ENCODE measurements at places on chromosomes 13 and 19.

DNA sequence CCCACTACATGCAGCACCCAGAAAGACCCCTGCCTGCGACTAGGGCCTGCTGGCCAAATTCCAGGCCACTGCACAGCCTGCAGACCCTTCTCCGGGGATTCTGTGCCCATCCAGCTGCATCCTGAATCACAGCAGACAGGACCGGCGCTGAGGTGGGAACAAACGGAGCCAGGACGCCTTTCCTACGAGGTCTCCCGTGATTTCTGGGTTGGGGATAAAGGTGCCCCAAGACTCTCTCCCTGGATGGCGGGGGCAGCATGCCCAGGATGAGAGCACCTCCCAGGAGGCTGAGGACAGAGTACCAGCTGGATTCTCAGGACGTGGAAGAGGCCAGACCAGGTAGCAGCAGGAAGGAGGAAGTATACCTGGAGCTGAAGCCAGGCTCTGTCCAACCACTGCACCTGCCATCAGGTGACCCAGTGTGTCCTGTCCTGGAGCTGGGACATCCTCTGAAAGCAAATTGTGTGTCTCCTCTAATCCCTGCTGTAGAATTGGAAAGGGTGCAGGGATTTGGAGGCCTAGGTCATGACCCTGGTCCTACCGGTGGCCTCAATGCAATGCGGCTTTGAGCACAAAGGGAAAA, 3.4 kb upstream of the FUT5 start:
- no peak for DNase-seq

DNA sequence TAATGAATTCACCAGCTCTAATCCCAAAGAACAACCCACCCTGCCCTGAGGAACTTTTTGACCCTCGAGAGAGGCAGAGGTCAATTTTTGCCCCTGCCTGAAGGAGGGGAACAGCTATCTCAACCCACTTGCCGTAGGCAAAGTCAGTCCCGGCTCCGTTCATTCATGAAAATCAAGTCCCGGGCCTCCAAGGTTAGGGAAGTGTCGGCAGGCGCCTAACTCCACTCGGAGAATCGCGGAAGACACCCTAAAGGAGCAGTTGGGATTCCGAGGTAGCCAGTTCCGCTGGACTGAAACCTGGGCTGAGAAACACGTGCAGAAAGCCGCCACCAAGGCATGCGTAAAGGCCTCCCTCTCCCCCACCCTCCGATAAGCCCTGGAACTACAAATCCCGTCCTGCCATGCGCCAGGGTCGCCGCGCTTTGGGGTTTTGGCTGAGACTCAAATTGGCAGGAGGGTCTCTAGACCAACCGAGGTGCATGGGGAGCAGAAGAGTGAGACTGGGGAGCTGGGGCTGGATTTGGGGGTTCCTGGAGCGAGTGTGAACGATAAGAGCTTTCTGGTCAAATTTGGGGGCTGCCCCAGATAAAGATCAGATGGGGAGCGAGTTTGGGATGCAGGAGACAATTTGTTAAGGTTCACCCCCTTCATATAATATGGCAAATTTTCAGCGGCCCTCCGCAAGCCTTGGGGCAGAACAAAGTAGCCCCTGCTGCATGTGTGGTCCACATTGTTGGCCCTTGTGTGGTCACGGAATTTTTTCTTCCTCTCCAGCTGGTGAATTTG, at the start of gene TNPO2:
TSS of gene TNPO2 (minus strand) at position 292 of the 786 bp plus-strand sequence. CDS start 2,955 bp downstream, outside the sequence.
- peak; percentile 42 for DNase-seq

GRCh38 chr13:25375727-25376358, 4.1 kb downstream of the ATP8A2 start:
- peak; percentile 23 for DNase-seq

DNA sequence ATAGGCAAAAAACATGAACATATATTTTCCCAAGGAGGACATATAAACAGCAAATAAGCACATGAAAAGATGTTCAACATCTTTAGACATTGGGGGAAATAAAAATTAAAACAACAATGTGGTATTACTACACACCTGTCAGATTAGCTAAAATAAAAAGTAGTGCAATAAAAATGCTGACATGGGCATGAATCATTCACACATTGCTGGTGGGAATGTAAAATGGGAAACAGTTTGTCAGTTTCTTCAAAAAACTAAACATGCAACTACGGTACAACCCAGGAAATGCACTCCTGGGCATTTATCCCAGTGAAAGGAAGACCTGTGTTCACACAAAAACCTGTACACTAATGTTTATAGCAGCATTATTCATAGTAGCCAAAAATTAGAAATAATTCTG, 5.3 kb upstream of the SUCLA2 start:
- peak; percentile 61 for DNase-seq

Measured in renal cortical epithelial cell (primary cell).